Nephron progenitor cell (in vitro differentiated cells): ENCODE measurements at places on chromosomes 6 and 20.

DNA sequence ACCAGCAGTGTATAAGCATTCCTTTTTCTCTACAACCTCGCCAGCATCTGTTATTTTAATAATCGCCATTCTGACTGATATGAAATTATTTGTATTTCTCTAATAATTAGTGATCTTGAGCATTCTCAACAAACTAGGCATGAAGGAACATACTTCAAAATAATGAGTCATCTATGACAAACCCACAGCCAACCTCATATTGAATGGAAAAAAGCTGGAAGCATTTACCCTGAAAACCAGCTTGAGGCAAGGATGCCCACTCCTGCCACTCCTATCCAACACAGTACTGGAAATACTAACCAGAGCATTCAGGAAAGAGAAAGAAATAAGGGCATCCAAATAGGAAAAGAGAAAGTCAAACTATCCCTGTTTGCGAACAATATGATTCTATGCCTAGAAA is 390.6 kb upstream of the ID4 start:
- no peak for DNase-seq

GRCh38 chr6:44054721-44055559 is 72.3 kb downstream of the MRPL14 start:
- DNase-seq: no peak

DNA sequence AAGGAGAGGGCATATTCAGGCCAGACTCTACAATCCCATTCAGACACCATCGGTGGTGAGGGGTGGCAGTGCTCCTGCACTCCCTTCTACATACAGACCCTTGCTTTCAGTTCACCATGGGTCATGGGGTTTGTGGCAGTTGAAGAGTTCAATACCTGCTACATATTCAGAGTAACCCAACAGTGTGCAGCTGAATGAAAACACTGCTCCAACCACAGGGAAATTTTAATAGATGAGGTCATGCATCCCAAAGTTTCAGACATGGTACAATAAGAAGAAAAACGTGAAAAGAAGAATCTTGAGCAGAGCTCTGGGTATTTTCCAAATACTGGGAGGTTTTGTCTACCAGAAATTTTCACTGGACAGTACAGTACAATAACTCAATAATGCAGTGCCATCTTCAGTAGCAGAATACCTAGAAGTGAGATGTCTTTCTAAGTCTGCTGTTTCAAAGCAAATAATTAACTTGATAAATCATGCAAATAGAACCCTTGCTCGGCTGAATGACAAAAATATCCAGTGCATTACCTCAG is 162.1 kb downstream of the PTPRK start:
- no peak for DNase-seq

DNA sequence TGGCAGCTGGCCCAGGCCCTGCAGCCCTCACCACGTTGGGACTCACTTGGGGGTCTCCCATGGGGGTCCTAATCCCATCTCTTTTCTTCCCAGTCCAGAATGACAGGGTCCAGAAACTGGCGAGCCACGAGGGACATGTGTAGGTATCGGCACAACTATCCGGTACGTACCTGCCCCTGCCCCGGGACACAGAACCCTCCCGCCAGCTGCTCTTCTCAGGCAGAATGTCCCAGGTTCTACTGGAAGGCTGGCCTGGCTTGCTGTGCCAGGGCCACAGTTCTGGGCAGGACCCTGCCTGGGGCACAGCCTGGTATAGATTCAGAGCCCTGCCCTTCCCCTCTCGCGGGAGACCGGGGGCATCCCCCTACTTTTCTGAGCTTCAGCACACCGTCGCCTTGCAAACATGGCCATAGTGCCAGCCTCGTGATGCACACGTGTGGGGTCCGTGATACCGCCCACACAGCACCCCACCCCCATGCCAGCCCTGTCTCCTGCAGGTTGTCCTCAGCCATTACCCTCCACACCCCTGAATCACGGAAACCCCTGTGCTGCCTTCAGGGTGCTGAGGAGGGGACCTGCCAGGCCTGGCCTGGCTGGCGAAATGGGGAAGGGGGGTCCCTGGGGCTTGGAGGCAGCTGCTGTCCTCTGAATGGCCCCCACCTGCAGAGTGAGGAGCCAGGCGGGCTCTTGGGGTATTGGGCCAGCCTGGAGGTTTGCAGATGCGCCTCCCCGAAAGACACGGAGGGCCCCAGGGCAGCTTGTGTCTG is 3.0 kb downstream of the OGFR start:
- DNase-seq: no peak

- no peak for DNase-seq
These were observed 60.0 kb downstream of the FYN start for GRCh38 chr6:111813237-111813636.

DNA sequence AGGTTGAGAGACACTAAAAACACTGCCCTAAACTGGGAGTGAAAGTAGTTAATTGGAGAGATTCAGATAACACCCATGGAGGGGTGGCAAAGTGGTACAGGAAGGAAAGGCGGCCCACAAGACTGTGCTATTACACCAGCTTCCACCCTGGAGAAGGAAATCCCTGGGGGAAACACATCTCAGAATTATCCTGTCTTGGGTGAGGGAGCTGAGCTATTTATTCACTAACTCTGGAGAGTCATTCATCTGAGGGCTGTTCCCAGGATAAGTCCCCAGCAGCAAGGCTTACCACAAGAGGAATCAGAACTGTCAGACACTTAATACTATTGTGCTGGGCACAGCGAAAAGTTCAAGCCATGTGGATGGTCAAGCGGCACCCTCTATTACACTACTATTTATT is 9.9 kb downstream of the TBCC start:
- no peak for DNase-seq

DNA sequence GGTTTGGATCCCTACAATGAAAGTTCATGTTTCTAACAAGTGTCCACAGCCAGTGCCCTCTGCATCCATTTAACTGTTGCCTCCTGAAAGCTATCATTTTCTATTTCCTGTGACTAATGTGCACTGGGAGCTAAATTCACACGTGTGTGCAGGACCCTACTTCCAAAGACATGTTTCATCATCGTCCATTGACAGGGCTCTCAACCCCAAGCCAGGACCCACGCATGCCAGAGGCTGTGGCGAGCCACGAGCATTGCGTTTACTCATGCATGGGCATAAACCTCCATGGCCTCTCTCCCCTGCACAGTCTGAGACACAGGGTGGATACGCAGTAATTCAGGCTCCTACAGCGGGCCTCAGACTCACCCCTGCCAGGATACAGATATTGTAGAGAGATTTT is 153.2 kb downstream of the MAFB start:
- DNase-seq: no peak

DNA sequence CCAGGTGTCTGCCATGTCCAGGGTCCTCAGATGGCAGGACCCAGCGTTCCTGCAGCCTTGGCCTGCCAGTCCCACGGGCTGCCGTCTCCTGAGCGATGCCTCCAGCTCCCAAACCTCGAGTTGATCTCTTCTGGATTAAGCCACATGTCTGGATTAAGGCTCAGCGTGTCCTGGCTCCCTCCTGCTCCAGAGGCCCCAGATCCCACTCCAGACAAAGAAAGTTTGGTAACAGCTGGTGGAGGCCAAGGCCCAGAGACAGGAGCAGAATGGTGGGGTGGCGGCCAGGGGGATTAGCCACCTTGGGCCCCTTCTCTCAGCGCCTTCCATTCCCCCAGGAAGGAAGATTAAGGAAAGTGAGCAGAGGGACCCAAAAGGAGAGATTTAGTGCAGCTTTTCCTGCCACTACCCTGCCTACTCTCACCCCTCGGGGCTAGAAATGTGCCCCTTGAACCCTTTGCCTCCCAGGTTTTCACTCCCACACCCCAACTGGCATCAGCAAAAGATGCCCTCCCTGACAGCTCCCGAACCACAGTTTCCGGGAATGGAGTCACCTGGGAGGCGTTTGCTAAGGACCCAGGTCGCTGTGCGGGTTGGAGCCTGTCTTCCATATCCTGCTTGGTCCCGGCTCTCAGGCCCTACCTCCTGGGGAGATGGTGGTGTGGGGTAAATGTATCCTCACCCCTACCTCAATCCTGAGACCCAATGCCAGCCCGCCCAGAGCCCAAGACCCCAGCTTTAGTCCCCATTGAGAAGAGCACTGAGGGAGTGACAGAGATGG is 6.9 kb downstream of the SPDEF start:
- no peak for DNase-seq

- DNase-seq: no peak
These were observed 105.1 kb downstream of the MMS22L start for GRCh38 chr6:97177905-97178304.

DNA sequence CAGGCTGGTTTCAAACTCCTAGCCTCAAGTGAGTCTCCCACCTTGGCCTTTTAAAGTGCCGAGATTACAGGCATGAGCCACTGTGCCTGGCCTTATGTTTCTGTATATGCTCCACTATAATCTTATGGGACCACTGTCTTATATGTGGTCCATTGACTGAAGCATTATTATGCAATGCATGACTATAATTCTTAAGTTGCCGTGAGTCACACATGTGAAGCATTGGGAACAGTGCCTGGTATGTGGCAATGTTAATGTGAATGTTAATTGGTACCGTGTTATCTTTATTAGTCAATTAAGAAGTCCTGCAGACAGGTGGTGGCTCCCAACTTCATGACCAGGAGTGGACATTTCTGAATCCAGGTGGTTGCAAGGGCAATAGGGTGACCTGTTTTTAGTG is 14.7 kb upstream of the ASXL1 start:
- no peak for DNase-seq

- no peak for DNase-seq
These were observed 1588.0 kb downstream of the GRIK2 start for GRCh38 chr6:102981490-102982015.

GRCh38 chr6:117481926-117482239 is 591 bp upstream of the DCBLD1 start:
- DNase-seq: no peak

GRCh38 chr20:39880890-39881289 is 808.1 kb downstream of the MAFB start:
- no peak for DNase-seq

DNA sequence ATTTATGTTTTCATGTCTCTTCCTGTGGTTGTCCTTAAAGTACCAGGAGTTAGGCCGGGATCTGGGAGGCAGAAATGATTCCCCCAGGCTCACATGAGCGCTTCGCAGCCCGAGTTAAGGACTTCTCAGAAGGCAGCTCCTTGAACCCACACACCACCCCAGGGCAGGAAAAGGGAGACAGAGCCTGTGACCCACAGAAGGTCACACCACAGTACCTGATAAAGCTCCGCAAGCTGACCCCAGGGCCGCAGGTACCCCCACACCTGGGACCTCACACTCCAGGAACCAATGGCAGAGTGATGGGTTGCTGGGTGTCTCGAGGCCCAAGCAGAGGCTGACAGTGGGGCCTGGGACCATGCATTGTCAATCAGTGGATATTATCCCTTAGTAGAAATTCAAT is 207.6 kb downstream of the CDH4 start:
- no peak for DNase-seq

DNA sequence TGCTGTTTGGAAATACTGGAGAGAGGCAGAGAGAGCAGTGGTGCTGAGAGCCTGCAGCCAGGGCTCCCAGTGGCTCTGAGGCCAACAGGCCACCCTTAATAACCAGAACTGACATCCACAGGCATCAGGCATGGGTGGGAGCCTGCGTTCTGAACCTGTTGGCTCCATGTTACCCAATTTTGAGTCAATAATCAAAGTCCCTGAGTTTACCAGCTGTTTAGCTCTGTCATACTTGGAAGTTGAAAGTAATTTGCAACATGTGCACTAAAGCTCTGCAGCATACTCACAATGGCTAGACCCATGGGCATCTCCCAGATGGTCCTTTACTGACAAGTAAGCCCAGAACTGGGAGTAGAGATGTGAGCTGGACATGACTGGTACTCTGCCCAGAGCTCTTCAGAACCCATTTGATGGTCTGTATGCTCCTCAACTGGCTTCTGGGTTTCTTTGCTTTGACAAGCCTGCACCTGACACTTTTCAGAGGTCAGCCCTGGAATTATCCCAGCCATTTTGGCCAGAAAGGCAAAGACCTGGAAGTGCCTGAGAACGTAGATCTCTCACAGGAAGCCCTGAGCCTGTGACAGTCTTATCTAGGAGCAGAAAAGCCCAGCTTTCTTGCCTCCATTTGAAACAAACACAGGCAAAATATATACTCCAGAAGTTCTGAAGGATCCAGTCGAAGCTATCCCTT is 122.4 kb upstream of the CITED2 start:
- no peak for DNase-seq

DNA sequence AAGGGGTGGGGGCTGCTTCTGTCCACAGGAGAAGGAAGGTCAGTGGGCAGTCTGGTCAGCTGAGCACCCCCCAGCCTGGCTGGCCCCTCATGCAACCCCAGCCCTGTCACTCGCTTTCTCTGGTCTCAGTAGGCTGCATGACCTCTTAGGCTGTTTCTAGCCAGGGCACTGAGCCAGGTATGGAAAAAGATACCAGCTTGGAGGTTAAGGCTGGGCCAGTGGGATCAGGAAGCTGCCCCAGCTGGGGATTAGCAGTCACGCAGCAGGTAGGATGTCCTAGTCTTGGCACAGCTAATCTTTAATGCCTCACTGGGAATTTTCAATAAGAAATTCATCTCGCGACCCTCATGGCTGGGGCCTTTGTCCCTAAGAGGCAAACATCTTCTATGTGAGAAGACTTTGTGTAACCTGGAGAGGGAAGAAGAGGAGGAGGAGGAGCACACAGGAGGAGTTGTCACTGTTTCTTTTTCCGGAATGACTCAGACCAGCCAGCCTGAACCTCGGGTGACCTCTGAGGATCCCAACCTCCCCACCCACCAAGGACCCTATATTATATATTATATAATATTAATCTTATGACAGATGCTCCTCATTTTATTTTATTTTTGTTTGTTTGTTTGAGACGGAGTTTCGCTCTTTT is 2.4 kb upstream of the BPIFA2 start:
- no peak for DNase-seq

DNA sequence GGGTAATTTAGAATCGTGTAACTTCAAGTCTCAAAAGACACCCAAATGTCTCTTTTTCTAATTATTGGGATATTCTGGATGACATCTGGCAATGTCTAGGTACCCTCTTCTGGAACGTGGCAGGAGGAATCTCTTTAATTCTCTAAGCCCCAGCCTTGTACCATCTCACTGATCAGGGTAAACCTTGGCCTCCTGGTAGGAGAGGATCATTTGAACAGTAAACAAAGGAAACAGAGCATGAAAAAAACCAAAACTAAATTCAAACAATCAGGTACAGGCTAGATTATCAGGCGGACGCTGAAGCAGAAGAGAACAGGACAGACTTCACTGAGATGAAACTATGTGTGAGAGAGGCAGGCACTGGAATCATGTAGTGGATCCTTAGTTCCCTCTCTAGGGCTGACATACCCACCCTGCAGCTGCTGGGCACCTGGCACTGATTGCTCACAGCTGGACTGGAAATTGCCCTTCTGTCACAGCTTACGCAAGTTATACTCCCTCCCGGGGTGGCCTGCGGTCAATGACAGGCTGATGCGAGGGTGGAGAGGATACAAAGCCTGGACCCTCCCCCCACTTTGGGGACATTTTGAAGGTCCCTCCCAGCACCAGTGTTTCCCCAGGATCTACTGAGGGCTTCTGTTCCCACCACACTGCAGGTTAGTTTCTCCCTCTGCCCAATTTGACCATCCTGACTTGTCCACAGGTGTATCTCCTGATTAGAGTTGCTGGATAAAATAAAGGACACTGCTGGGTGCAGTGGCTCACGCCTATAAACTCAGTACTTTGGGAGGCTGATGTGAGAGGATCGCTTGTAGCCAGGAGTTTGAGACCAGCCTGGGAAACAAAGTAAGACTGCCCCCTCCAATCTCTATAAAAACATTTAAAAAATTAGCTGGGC is 20.6 kb upstream of the ZBTB24 start:
- no peak for DNase-seq

GRCh38 chr6:6997263-6998193 is 110.2 kb upstream of the RREB1 start:
- DNase-seq: no peak
